ENCODE measurements at places on chromosomes 7 and 10.
A peak's percentile ranks its signal among the peaks of the same experiment; 100 is the strongest.

GRCh38 chr7:150784120-150784736 is 15.9 kb downstream of the TMEM176B start:
- DNase-seq, result no peak

DNA sequence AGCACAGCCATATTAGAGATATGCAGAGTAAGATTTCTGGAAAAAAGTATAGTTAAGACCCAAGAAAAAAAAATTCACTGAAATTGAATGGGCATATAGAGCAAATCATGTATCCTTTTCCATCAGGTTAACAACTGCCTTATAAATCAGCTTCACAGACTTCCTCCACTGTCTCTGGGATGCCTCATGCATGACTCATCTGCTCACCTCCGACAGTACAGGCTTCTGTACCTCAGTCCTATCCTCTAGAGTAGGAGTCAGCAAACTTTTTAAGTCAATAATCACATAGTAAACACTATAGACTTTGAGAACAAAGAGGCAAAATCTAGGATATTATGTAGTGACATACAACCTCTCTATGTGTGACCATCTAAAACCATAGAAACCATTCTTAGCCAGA is 211.6 kb upstream of the SP8 start:
- no peak for DNase-seq

DNA sequence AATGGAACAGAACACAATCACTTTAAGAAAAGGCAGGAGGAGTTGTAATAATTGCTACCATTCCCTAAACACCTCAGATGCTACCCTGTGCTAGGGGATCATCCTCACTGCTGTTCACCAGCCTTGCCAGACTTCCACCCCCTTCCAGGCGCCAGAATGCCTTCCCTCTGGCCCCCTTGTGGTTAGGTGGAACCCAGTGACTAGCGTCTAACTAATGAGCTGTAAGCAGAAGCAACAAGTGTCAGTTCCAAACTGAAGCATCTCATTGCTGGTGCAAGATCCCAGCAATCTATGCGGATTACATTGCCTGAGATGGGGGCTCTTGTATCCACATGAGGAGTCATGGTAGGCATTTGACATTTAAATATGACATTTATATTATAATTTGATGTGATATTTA is 86.6 kb downstream of the FRMD4A start:
- DNase-seq, result no peak

DNA sequence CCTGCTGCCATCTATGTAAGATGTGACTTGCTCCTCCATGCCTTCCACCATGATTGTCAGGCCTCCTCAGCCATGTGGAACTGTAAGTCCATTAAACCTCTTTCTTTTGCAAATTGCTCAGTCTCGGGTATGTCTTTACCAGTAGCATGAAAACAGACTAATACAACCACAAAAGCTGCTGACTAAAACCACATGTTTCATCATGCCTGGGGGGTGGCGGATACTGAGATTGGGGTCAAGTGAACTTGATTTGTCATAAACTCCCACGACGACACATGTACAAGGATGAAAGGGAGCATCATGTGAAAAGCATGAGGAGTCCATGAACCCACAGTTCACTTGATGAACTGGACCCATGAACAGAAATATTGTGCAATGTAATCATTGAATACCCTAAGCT is 134.9 kb upstream of the ANK3 start:
- no peak for DNase-seq

GRCh38 chr10:111974325-111974724 is 209.2 kb downstream of the GPAM start:
- DNase-seq, result no peak

GRCh38 chr7:116522247-116522646 is 2.6 kb upstream of the CAV1 start:
- no peak for DNase-seq

DNA sequence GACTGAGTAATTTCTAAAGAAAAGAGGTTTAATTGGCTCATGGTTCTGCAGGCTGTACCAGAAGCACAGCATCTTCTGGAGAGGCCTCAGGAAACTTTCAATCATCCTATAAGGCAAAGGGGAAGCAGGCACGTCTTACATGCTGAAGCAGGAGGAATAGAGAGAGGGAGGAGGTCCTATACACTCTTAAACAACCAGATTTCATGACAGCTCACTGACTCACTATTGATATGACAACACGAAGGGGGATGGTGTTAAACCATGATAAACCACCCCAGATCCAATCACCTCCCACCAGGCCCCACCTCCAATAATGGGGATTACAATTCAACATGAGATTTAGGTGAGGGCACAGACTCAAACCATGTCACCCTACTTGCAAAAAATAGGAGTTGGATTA is 201.5 kb downstream of the CDK14 start:
- DNase-seq, result no peak

GRCh38 chr7:39951226-39952194 is 1.5 kb downstream of the CDK13 start:
- peak; percentile 49 for DNase-seq

DNA sequence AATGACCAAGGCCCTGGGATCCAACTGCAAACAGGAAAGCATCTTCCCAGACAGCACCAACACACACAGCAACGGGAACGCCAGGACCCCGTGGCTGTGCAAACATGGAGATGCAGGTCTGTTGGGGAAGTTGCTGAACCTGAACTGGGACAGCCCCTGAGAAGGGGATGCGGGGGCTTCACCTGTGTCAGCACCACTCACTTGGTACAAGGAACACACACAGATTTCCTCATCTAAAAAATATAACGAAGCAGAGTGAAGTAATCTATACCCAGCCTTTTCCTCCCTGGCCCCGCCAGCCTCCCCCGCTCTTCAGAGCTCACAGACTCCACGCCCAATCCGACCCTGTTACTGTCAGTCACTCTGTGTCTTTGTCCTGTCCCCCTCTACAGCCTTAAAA is 93.0 kb downstream of the PTPRN2 start:
- DNase-seq, result no peak
